Esophagus muscularis mucosa (tissue), 4 donors: ENCODE measurements at places on chromosomes 5 and 9. TPM values are rescaled to one million over a fixed set of nuclear protein-coding genes. Genes with fewer than 3 reads are reported as not detected.

Gene DDX4
- total RNA-seq = not detected

Gene NR2F1
- total RNA-seq = 17.4 TPM

Gene LURAP1L
- 25.9 TPM for total RNA-seq

GRCh38 chr9:104864675-104865104 is 63.3 kb downstream of the ABCA1 start:
- H3K4me3 ChIP-seq = no peak overlapping the region
- peaks cover 13% of the 10 kb centered on the region for H3K36me3 ChIP-seq
- H3K4me1 ChIP-seq = peaks cover 54% of the 10 kb centered on the region
- no peaks in the 10 kb centered on the region for H3K27me3 ChIP-seq

- H3K27me3 ChIP-seq = no peaks in the 10 kb centered on the region
- H3K27ac ChIP-seq = no peak overlapping the region
- no peaks in the 10 kb centered on the region for H3K36me3 ChIP-seq
- no peak overlapping the region for H3K4me3 ChIP-seq
- no peak for DNase-seq
These were observed 1864.2 kb upstream of the C9orf72 start for GRCh38 chr9:29437526-29437925.

DNA sequence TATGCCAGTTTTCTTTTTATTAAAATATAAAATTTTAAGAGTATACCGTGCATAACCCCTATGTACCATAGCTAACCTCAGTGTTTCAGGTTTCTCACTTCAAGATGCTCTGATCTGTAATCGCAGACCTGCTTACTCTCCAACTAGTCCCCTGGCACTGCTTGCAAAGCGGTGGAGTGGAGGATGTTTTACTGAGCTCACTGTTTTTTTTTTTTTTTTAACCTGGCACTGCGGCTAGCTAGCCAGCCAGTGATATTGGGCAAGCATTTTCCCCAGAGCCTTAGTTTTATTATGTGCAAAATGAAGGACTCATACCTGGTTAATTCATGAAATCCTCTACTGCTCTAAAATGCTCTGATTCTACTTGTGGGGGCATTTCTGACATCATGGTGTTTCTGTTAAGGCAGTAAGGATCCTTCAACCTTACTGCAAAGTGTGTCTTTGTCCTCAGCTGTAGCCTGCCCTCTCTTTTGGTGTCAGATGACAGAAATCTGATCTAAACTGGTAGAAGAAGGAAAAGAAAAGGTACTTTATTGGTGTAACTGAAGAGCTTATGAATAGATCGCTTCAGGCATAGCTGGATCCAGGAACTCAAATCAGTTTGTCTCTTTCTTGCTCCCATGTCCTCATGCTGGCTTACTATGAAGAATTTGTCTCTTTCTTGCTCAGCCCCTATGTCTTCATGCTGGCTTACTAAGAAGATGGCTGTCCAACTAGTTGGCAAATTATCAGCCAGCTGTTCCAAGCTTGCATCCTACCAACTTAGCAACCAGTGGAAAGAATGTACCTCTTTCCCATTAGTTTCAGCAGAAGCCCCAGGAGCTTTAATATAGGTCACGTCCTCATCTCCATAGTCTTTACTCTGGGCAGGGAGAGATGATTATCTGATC is 59.8 kb downstream of the DOCK2 start:
- no peak for DNase-seq
- no peak overlapping the region for H3K27ac ChIP-seq
- no peak overlapping the region for H3K4me3 ChIP-seq
- no peaks in the 10 kb centered on the region for H3K4me1 ChIP-seq
- H3K27me3 ChIP-seq = no peaks in the 10 kb centered on the region

DNA sequence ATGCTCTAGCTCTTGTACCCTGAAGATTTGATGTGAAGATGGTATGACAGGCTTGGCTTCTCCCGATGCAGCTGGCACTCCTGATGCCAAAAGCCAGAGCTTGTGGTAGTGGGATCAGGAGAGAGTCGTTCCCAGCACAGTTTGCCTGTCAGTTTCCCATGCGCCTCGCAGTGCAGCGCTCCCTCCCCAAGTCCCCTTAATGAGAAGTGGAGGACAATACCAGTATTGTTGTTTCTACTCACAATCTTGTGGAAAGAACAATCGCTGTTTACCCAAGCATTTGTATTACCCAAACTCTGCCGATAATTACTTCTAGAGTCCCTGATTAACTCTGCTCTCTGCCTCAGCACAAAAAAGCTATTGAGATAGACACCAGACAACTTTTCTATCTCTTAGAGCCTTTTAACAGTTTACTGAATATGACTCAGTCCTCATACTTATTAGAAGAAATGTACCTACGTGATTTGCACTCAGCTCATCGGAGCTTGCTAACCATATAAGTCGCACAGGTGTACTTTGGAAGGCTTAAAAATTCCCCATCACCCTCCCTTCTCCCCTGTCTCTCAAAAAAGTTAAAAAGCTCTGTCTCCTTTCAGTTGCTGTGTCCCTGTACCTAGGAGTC is 283.2 kb upstream of the TMEM161B start:
- no peak for DNase-seq
- H3K27me3 ChIP-seq = no peaks in the 10 kb centered on the region
- no peaks in the 10 kb centered on the region for H3K4me1 ChIP-seq
- H3K4me3 ChIP-seq = no peak overlapping the region
- H3K27ac ChIP-seq = no peak overlapping the region
- no peaks in the 10 kb centered on the region for H3K36me3 ChIP-seq

DNA sequence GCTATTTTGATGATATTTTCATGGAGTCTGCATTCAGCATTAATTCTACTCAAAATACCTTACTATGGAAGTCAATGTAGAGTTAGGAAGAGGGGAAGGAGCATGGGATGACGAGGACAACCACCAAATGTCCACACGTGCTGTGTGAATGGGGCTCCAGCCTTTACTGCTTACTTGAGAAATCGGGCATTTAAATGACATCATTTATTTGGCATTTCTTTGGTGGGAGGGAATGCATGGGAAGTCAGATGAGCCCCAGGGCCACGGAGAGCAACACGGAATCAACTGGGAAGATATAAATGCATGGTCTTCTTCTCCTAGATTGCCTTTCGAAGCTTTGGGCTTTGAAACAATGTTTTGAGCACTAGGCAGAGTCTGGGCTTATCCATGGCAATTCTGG is 458.5 kb upstream of the KLF4 start:
- no peak overlapping the region for H3K27ac ChIP-seq
- H3K36me3 ChIP-seq = no peaks in the 10 kb centered on the region
- no peak for DNase-seq

- no peak overlapping the region for H3K4me3 ChIP-seq
- DNase-seq = no peak
- peaks cover 13% of the 10 kb centered on the region for H3K27me3 ChIP-seq
- H3K27ac ChIP-seq = no peak overlapping the region
- H3K36me3 ChIP-seq = no peaks in the 10 kb centered on the region
These were observed 3.6 kb upstream of the CPLX2 start for GRCh38 chr5:175867587-175868347.

DNA sequence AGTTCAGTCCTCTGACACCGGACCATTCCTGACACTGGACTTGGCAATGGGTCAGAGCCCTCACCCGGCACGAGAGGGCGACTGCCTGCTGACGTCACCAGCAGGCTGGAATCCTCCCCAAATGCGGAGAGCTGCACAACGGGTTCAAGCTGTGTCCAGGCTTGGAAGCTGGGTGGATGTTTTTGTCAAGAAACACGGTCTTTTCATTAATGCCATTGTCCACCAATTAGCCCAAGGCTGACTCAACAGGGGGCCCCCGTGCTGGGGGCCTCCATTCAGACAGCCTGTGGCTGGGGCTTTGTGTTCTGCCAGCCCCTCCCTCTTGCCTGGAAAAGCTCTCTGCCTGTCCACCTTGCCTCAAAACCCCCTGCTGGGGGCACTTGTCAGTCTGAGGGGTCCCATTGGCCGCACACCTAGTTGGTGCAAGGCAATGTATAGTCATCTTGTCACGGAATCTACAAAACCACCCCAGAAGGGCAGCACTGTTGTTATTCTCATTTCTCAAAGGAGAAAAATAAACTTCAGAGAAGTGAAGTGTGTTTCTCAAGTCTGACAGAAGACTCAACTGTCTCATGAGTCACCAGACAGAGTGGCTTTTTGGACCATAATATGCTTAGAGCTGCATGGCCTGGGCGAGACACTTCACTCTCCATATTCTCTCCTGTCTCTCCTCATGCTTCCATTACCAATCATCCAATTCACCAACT is 24.6 kb downstream of the NDUFA8 start:
- H3K4me3 ChIP-seq = no peak overlapping the region
- H3K27me3 ChIP-seq = no peaks in the 10 kb centered on the region
- H3K36me3 ChIP-seq = no peaks in the 10 kb centered on the region
- DNase-seq = no peak
- H3K27ac ChIP-seq = no peak overlapping the region

GRCh38 chr5:31604644-31605043 is 34.3 kb upstream of the PDZD2 start:
- no peak for DNase-seq
- no peak overlapping the region for H3K27ac ChIP-seq
- H3K27me3 ChIP-seq = no peaks in the 10 kb centered on the region
- no peak overlapping the region for H3K4me3 ChIP-seq

DNA sequence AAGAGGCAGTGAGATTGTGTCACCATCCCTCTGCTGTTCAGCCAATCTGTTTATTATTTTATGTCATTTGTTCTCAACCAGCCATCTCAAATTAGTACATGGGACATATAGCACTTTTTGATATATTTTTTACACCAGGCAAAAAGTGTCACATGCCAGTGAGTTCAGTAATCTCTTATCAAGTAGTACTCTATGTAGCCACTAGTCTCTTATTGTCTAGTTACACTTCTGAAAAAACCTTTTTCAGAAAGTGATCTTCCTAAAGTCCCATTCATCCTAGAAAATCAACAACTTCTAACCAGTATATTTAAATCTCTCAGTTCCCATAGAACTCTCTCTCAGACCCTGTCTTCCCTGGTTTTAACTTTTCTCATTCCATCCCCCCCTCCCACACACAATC is 321.6 kb downstream of the FBXL17 start:
- no peak overlapping the region for H3K4me3 ChIP-seq
- H3K4me1 ChIP-seq = no peaks in the 10 kb centered on the region
- H3K36me3 ChIP-seq = no peaks in the 10 kb centered on the region
- no peak for DNase-seq
- no peak overlapping the region for H3K27ac ChIP-seq

DNA sequence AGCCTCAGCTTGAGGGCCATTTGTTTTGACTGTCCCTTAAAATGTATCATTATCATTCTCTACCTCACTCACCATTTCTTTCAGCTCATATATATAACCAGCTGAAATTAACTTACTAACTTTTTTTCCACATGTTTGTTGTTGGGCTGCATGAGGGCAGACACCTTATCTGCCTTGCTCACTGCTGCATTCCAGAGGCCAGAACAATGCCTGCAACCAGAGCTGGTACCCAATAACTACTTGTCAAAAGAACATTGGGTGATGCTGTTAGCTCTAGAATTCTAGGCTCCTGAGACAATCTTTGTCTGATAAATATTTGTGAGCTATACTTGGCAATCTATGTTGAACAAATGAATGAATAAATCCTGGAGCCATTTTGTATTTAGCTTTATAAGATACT is 68.3 kb downstream of the HTR4 start:
- no peaks in the 10 kb centered on the region for H3K36me3 ChIP-seq
- no peak for DNase-seq
- H3K4me1 ChIP-seq = no peaks in the 10 kb centered on the region

GRCh38 chr5:13946111-13946510 is 1.6 kb upstream of the DNAH5 start:
- no peaks in the 10 kb centered on the region for H3K27me3 ChIP-seq
- H3K4me1 ChIP-seq = no peaks in the 10 kb centered on the region
- H3K27ac ChIP-seq = no peak overlapping the region
- H3K4me3 ChIP-seq = no peak overlapping the region
- DNase-seq = no peak

GRCh38 chr9:17116400-17116837 is 18.4 kb upstream of the CNTLN start:
- H3K27ac ChIP-seq = no peak overlapping the region
- H3K27me3 ChIP-seq = no peaks in the 10 kb centered on the region
- H3K4me1 ChIP-seq = peaks cover 18% of the 10 kb centered on the region
- DNase-seq = no peak
- no peaks in the 10 kb centered on the region for H3K36me3 ChIP-seq

GRCh38 chr5:109942646-109943045 is 252.9 kb downstream of the MAN2A1 start:
- no peaks in the 10 kb centered on the region for H3K27me3 ChIP-seq
- no peak for DNase-seq
- no peaks in the 10 kb centered on the region for H3K36me3 ChIP-seq
- H3K4me3 ChIP-seq = no peak overlapping the region
- no peak overlapping the region for H3K27ac ChIP-seq
- H3K4me1 ChIP-seq = peaks cover 11% of the 10 kb centered on the region

- H3K27ac ChIP-seq = no peak overlapping the region
- H3K27me3 ChIP-seq = no peaks in the 10 kb centered on the region
- H3K4me1 ChIP-seq = no peaks in the 10 kb centered on the region
- H3K36me3 ChIP-seq = no peaks in the 10 kb centered on the region
- no peak for DNase-seq
- no peak overlapping the region for H3K4me3 ChIP-seq
These were observed 169.7 kb upstream of the CD180 start for GRCh38 chr5:67366276-67366675.

DNA sequence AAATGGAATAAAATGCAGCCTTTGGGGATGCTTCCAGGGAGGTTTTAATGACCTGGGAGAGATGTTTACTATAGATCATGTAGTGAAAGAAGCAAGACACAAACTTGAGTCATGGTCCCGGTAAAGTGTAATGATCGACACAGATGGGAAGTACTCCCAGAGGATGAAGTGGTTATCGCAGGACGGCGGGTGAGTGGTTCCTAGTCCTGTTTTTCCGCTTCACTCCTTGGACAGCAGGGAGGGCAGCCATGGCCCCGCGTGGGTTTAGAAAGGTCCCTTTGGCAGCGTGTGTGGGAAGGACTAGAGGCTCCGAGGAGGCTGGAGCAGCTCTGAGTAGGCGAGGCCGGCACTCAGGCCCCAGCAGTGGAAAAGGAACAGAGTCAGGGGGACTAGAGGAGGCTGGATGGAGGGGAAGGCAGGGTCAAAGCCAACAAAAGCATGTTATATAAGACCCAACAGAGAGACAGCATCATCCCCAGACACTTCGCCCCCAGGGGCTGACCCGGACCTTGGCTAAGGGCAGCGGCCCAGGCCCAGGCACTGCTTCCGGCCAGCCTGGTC is 49.2 kb upstream of the STXBP1 start:
- H3K27me3 ChIP-seq = no peaks in the 10 kb centered on the region
- H3K36me3 ChIP-seq = no peaks in the 10 kb centered on the region
- DNase-seq = no peak
- H3K27ac ChIP-seq = peak overlapping the region; percentile 78
- H3K4me3 ChIP-seq = no peak overlapping the region
- peaks cover 83% of the 10 kb centered on the region for H3K4me1 ChIP-seq
